ENCODE measurements at places on chromosomes 7 and 10. TPM values are rescaled to one million over a fixed set of nuclear protein-coding genes. Genes with fewer than 3 reads are reported as not detected.

The MBL2 gene
- not detected for polyA plus RNA-seq

The FERD3L gene
- not detected for polyA plus RNA-seq

The HABP2 gene
- not detected for polyA plus RNA-seq

The CLDN15 gene
- 6.4 TPM for polyA plus RNA-seq

The ICA1 gene
- polyA plus RNA-seq: 6.5 TPM

The MUC12 gene
- polyA plus RNA-seq: 0.42 TPM

The SPAG6 gene
- polyA plus RNA-seq: 12.8 TPM

The NCF1 gene
- 1.4 TPM for polyA plus RNA-seq

The IGFBP1 gene
- polyA plus RNA-seq: not detected

The FAM180A gene
- not detected for polyA plus RNA-seq

The MEIG1 gene
- polyA plus RNA-seq: 1.2 TPM

The MNX1 gene
- polyA plus RNA-seq: not detected

The PDK4 gene
- 21.0 TPM for polyA plus RNA-seq

The PIK3CG gene
- polyA plus RNA-seq: 3.2 TPM

The FAM13C gene
- 32.9 TPM for polyA plus RNA-seq

The ATRNL1 gene
- polyA plus RNA-seq: 1.2 TPM

The HOXA6 gene
- not detected for polyA plus RNA-seq

The ARHGEF35 gene
- 12.9 TPM for polyA plus RNA-seq

The HOXA10 gene
- polyA plus RNA-seq: 28.9 TPM

The PALS2 gene
- polyA plus RNA-seq: 4.7 TPM

The UNC5B gene
- 17.6 TPM for polyA plus RNA-seq

The MRPL43 gene
- polyA plus RNA-seq: 54.5 TPM

The NUTM2E gene
- not detected for polyA plus RNA-seq

The FAM25C gene
- polyA plus RNA-seq: not detected
